ENCODE measurements at places on chromosomes 2 and 18. TPM values are rescaled to one million over a fixed set of nuclear protein-coding genes. Genes with fewer than 3 reads are reported as not detected.

SLC11A1 gene
- 0.21 TPM for total RNA-seq

UGT1A5 gene
- not detected for total RNA-seq

EVX2 gene
- not detected for total RNA-seq

ANKZF1 gene
- total RNA-seq, result 14.6 TPM

ACOXL gene
- not detected for total RNA-seq

SKOR2 gene
- total RNA-seq, result not detected

CYP27A1 gene
- 106 TPM for total RNA-seq

IL1R2 gene
- total RNA-seq, result 3.6 TPM

KCNJ3 gene
- total RNA-seq, result not detected

DNAJC27 gene
- total RNA-seq, result 3.1 TPM

KLHL41 gene
- 0.31 TPM for total RNA-seq

IL36B gene
- total RNA-seq, result not detected

RBM45 gene
- total RNA-seq, result 25.2 TPM

WIPF1 gene
- total RNA-seq, result not detected

ANKRD53 gene
- not detected for total RNA-seq

ALKAL2 gene
- 0.22 TPM for total RNA-seq

POTEI gene
- total RNA-seq, result 0.48 TPM

IL1B gene
- not detected for total RNA-seq
